Mammary microvascular endothelial cell (primary cell): ENCODE measurements at places on chromosomes 2 and 18. TPM values are rescaled to one million over a fixed set of nuclear protein-coding genes. Genes with fewer than 3 reads are reported as not detected.

Gene SGPP2
- total RNA-seq, result not detected in 2 replicates

Gene ATP6V1C2
- total RNA-seq, result 0.13 TPM in 1 of 2 replicates, not detected in the other

Gene NR4A2
- 0.47 and 0.54 TPM in 2 replicates for total RNA-seq

Gene MYL12B
- 648 and 672 TPM in 2 replicates for total RNA-seq

Gene SP5
- 0.93 TPM in 1 of 2 replicates, not detected in the other for total RNA-seq

Gene SNED1
- total RNA-seq, result 3.8 and 4.3 TPM in 2 replicates

Gene GPR39
- 0.07 and 0.10 TPM in 2 replicates for total RNA-seq

Gene C2orf81
- total RNA-seq, result 0.59 and 0.67 TPM in 2 replicates

Gene HES6
- total RNA-seq, result 3.3 and 4.5 TPM in 2 replicates

Gene MYCN
- total RNA-seq, result 0.39 and 0.73 TPM in 2 replicates

Gene REG3G
- total RNA-seq, result not detected in 2 replicates

Gene TACR1
- not detected in 2 replicates for total RNA-seq

Gene KCNIP3
- 0.15 TPM in 1 of 2 replicates, not detected in the other for total RNA-seq

Gene FOXD4L1
- total RNA-seq, result 0.07 TPM in 1 of 2 replicates, not detected in the other

Gene DYNAP
- not detected in 2 replicates for total RNA-seq

Gene EPG5
- 22.3 and 25.5 TPM in 2 replicates for total RNA-seq

Gene SEMA4C
- 2.4 and 6.0 TPM in 2 replicates for total RNA-seq

Gene UGT1A4
- total RNA-seq, result not detected in 2 replicates

Gene CNOT9
- 70.3 and 86.3 TPM in 2 replicates for total RNA-seq

Gene SPP2
- total RNA-seq, result not detected in 2 replicates

Gene CYP27C1
- total RNA-seq, result not detected in 2 replicates

Gene TWIST2
- 0.10 and 0.20 TPM in 2 replicates for total RNA-seq

Gene G6PC2
- not detected in 2 replicates for total RNA-seq

Gene DSG1
- total RNA-seq, result not detected in 2 replicates

Gene DNAJC5G
- not detected in 2 replicates for total RNA-seq

Gene SLC30A3
- 2.7 and 3.4 TPM in 2 replicates for total RNA-seq

Gene PSMA8
- not detected in 2 replicates for total RNA-seq
